Erythroblast (primary cell): ENCODE measurements at places on chromosomes 1 and 21.

GRCh38 chr1:185990565-185990964, 256.4 kb downstream of the HMCN1 start:
- DNase-seq, result no peak

GRCh38 chr21:37039411-37040075, 33.0 kb downstream of the RIPPLY3 start:
- DNase-seq, result no peak

DNA sequence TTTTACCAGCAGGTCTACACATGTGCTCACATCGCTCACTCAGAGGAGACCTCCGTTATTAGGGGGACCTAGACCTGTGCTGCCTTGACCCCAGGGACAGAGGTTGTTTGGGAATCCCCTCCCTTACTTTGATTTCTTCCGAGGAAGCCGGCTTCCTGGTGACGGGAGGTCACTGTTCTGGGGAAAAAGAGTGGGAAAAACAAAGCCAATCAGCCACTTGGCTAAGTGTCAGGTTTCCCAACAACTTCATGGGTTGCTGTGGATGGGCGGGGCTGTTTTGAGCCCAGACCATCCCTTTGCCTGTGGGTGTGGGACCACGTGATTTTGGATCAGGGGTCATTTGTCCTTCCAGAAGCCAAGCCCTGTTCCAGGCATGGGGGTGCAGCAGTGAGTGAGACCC, 7.1 kb upstream of the KCNAB2 start:
- DNase-seq, result no peak

DNA sequence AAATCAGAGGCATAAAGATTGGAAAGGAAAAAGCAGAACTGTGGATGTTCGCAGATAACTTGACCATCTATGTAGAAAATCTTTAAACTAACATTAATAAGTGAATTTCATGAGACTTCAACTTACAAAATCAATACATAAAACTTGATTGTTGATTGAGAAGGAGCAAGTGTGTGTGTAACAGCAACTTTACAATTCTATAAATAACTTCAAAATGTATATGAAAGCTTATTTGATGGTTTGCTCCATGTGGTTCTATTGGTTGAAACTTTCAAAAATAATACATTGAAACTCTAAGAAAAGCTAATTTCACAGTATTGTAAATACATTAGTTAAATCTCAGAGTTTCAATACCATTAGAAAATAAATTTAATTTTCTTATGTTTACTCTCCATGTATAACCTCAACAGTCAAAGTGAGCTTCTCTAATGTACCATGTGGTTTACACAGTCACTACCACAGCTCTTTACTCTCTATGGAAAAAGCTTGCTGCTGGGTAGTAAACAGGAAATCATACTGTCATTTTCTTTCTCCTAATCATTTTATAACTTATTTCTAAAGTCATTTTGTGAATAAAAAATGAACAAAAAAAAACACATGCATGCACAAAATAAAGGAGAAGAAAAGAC, 12.0 kb downstream of the AKT3 start:
- no peak for DNase-seq

DNA sequence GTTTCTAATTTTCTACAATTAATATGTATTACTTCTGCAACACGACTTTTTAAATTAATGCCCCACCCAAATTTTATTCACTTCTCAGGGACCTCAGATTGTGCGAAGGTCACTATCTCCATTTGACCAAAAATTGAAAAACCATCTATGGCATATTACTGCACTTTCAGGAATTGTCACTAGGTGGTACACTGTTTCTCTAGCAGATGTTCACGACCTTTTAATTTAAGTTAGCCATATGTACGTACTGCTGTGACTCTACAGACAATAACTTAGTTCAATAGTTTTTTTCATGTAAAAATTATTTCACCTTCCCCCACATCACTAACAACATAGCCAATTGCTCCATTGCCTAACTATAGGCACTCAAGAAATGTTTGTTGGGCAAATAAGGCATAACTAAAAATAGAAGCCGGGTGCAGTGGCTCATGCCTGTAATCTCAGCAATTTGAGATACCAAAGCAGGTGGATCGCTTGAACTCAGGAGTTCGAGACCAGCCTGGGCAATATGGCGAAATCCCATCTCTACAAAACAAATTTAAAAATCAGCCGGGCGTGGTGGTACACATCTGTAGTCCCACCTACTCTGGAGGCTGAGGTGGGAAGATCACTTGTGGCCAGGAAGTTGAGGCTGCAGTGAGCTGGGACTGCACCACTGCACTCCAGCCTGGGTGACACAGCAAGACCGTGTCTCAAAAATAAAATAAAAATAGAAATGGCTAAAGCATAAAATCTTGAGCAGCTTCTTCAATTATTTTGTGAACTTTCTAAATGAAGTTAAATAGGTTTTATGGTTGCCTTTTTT, 75.7 kb upstream of the PKN2 start:
- DNase-seq, result peak; percentile 52

DNA sequence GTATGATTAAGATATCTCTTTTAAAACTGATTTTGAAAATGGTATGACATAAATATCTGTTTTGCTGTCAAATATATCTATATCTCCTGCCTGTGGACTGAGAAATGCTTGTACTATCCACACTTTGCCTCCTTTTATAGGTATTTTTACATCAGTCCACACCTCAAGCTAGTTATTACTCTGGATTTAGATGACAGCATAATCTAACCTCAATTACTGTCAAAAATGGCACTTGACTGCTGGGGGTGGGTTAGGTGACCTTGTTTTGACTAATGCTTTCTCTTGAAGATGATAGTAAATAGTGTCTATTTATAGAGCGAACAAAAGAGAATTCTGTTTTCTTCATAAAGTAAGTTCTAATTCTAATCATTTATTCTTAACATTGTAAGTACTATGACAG, 9.1 kb downstream of the ADGRL2 start:
- no peak for DNase-seq

- no peak for DNase-seq
Observed at GRCh38 chr21:29145354-29145782, 14.9 kb downstream of the MAP3K7CL start.

GRCh38 chr1:216721863-216722262, 1.4 kb downstream of the ESRRG start:
- peak; percentile 54 for DNase-seq

DNA sequence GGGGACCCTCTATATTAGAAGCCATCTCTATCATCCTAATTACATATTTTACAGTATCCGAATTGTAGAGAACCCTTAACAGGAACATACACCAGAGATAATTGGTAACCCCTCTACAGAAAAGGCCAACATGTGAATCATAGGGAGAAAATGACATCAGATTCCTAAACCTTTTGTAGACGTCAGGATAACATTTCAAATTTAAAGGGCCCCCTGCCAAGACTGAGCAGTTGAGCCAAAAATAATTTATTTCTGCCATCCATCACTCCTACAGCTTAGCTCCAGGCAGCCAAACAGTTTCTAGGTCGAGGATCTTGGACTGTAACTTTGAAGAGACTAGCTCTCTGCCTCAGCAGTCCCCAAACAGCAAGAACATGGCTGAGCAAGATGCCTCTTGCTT, 21.2 kb downstream of the ZNF697 start:
- no peak for DNase-seq

DNA sequence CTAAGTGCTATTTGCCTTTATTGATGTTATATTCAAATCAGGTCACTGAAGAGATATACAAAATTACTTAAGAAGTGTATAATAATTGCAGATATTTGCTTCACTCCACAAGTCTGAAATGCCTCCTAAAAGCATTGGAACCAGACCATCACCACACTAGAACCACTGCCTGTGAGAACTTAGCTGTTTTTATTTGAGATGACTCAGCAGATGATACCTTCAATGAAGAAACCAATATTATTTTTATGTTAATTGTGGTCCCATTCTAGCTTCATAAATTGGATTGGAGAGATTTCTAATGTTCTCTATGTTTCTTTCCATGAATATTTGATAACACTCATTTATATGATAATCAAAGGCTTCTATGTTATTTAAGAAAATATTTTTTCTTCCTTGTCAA, 740.6 kb downstream of the KCNT2 start:
- DNase-seq, result peak; percentile 24

GRCh38 chr21:27464648-27465047, 497.8 kb upstream of the ADAMTS5 start:
- no peak for DNase-seq

GRCh38 chr1:246583448-246584185, 17.4 kb downstream of the CNST start:
- DNase-seq, result no peak

GRCh38 chr1:216600730-216601609, 122.3 kb downstream of the ESRRG start:
- DNase-seq, result peak; percentile 92

DNA sequence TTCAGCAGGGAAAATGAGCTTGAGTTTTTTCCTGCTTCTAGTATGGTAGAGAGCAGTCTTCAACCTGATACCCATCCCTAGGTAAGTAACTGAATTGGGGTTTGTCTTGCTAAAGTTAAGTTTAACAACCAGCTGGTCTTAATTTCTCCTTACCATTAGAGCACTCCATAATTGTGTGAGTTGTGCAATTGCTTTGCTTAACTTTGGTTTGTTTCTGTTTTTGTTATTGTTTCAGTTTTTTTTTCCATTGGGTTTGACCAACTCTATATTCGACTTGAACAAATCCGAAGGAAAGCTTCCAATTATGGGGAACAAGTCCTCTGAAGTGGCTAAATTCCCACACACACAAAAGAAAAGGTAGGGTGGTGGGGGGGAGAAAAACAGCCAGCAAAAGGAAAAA, 641.1 kb downstream of the PLA2G4A start:
- no peak for DNase-seq

DNA sequence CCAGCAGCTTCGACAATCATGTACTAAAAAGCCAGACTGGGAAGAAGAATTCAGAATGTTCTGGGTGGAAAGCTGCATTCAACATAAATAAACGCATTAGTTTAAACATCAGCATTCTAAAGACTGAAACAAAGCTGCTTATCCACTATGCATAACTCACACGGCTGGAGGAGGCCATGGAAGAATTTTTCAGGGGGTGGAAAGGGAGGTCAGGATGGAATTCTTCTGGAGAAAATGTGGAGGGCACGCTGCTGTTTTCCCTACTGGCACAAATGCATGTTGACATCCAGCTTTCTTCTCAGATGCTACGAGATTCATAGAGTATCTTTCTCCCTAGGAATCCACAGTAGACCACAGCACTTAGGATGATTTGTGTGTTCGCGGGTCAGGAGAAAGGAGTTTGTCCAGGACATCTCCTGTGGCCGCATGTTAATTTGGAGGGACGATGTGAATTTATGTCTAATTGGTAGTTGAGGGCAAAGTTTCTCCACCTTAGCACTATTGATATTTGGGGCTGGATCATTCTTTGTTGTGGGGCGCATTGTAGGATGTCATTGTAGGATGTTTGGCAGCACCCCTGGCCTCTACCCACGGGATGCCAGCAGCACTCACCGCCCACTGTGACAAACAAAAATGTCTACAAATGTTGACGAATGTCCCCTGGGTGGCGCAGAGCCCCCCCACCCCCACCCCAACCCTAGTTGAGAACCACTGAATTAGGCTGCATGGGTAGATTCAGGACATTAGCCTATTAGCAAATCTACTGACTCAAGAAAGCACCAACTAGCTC, 86.5 kb upstream of the KAZN start:
- no peak for DNase-seq

- no peak for DNase-seq
Observed at GRCh38 chr1:24100945-24101737, 10.8 kb downstream of the MYOM3 start.

- DNase-seq, result no peak
Observed at GRCh38 chr1:179709841-179710329, 33.2 kb upstream of the FAM163A start.

GRCh38 chr1:23810818-23811540, 10.4 kb upstream of the GALE start:
- peak; percentile 85 for DNase-seq

GRCh38 chr1:21913763-21914162, 23.3 kb downstream of the HSPG2 start:
- DNase-seq, result no peak

DNA sequence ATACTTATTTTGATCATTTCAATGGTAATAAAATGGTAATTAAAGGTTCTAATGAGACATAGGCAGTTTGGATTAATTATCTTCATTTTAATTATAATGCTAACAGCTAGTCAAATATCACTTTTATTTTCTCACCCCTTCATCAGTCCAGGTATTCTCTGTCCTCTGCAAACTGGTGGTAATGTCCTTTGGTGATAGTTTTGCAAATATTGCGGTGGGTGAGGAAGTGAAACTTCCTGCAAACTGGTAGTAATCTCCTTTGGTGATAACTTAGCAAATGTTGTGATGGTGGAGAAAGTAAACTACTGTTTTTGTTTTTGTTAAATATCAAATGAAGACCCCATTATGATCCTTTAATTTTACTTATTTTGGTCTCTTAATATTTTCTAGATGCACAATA, 209.0 kb downstream of the AMY1C start:
- DNase-seq, result no peak

GRCh38 chr1:225709101-225709500, 56.2 kb upstream of the ENAH start:
- no peak for DNase-seq

DNA sequence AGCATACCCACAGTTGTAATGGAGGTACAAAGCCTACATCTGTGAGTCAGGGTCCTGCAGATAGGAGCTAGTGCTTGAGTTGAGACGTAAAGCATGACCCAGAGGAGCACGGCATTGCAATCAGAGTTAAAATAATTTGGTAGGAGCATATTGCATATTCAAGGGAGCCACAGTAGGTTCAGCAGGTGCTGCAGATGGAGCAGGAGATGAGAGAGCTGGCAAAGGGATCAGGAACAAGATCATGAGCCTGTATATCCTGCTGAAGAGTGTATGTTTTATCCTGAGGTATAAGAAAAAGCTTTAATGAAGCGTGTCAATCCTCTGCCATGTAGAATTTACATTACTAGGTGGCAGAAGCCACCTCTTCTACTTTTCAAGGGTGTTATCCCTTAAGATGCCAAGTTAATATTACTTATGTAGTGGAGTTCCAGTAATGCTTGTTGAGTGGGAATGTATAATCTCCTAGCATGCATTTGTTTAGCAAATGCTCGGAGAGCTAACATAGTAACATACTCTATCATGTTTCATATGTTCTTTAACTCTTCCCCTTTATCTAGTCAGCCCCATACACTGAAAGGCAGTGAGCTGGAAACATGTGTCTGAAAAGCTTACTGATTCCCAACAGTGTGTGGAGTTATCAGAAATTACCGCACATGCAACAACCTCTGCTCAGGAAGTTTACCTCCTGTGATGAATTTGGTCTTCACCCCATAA, 300.3 kb downstream of the GRIK1 start:
- DNase-seq, result peak; percentile 32

DNA sequence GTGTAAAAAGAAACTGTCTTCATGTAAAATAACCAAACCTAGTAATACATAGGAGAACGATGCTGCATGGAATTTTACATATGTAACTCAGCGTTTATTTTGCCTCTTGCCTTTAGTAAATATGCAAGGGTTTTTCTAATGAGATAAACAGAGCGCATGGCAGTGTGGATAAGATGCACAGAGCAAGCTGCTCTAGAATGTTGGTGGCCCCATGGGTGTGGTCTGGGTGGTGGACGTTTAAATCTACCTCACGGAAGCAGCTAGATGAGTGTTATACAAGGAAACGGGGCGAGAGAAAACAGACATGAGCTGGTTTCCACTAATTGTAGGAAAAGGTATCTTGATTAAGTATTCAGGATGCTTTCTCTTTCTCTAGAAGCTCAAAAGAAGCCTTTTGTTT, 205.9 kb downstream of the DSCAM start:
- no peak for DNase-seq

GRCh38 chr1:36119456-36119855, 5.6 kb downstream of the COL8A2 start:
- no peak for DNase-seq

- no peak for DNase-seq
Observed at GRCh38 chr1:221776495-221777301, 34.8 kb upstream of the DUSP10 start.
